Esophagus squamous epithelium (tissue), 5 donors: ENCODE measurements at places on chromosomes 2 and 18. TPM values are rescaled to one million over a fixed set of nuclear protein-coding genes. Genes with fewer than 3 reads are reported as not detected.

GRCh38 chr2:232377841-232378734, 463 bp upstream of the ALPP start:
- H3K4me3 ChIP-seq: no peak overlapping the region
- no peaks in the 10 kb centered on the region for H3K27me3 ChIP-seq
- no peaks in the 10 kb centered on the region for H3K4me1 ChIP-seq
- DNase-seq: no peak

DNA sequence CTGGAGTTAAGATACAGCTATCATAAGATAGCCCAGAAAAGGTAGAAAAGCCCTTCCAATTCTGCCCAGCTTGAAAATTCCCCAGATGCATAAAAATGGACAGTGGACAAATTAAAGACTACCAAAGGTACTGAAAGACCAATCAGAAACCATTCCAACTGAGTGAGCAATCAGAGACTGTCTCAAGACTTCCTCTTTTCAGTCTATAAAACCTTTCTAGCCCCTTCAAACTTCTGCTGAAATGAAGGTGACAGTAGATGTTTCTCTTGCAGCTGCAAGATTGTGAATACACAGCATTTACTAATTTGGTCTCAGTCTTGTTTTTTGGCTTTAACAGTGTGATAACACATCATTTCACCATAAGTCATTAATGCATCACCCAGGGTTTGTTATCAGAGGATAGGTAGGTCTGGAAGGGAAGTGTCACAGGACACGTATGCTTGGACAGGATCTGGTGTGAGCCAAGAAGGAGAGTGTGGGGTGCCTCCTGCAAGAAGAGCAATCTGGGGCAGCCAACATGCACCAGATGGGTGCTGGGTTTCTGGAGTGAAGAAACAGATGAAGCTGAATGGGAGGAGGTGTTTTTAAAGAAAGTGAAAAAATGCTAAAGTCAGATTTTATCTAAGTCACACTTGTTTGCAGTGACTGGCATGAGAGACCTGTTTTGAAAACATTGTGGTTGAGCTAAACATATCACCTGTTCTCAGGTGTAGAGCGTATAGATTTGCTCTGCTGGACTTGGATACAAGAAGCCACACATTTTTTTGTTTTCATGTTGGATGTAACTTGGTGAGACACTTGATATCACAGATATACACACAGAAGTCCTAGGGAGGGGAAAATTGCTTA, 75.3 kb upstream of the DDX18 start:
- no peaks in the 10 kb centered on the region for H3K4me1 ChIP-seq
- no peak for DNase-seq
- H3K27ac ChIP-seq: no peak overlapping the region
- no peaks in the 10 kb centered on the region for H3K36me3 ChIP-seq
- H3K4me3 ChIP-seq: no peak overlapping the region

- H3K27ac ChIP-seq: no peak overlapping the region
- H3K4me3 ChIP-seq: no peak overlapping the region
- no peak for DNase-seq
Measured at GRCh38 chr2:214104967-214105366, 305.9 kb upstream of the VWC2L start.

The NGEF gene
- total RNA-seq: 4.0 TPM

The CRYBA2 gene
- not detected for total RNA-seq
